Articular chondrocyte of knee joint (primary cell): ENCODE measurements at places on chromosomes 7 and 10. TPM values are rescaled to one million over a fixed set of nuclear protein-coding genes. Genes with fewer than 3 reads are reported as not detected.

Gene ACTL6B
- 0.11 TPM in 1 of 2 replicates, not detected in the other for total RNA-seq

Gene DLX5
- 1.5 and 1.8 TPM in 2 replicates for total RNA-seq

Gene ZNF736
- 16.5 and 17.7 TPM in 2 replicates for total RNA-seq

Gene CCNY
- 54.6 and 57.0 TPM in 2 replicates for total RNA-seq

Gene FGFBP3
- total RNA-seq: 0.32 and 0.91 TPM in 2 replicates

Gene TBXAS1
- 0.65 and 1.7 TPM in 2 replicates for total RNA-seq

Gene MEOX2
- total RNA-seq: 9.0 and 15.0 TPM in 2 replicates

Gene ACHE
- not detected in 2 replicates for total RNA-seq

Gene NEUROG3
- not detected in 2 replicates for total RNA-seq

Gene NRF1
- total RNA-seq: 11.6 and 14.4 TPM in 2 replicates

Gene DKK1
- total RNA-seq: 17.5 and 90.9 TPM in 2 replicates

Gene FGL2
- 1.7 and 3.5 TPM in 2 replicates for total RNA-seq

Gene MPP7
- total RNA-seq: 9.9 and 11.6 TPM in 2 replicates

Gene RADIL
- total RNA-seq: 1.0 and 1.6 TPM in 2 replicates

Gene MYH16
- not detected in 2 replicates for total RNA-seq

Gene TEX47
- not detected in 2 replicates for total RNA-seq

Gene SPDYE9
- total RNA-seq: under 0.01 TPM in 1 of 2 replicates, not detected in the other

Gene FBXL15
- 5.7 and 6.9 TPM in 2 replicates for total RNA-seq

Gene JCAD
- 37.0 and 73.6 TPM in 2 replicates for total RNA-seq

Gene ZNF22
- total RNA-seq: 16.1 and 16.8 TPM in 2 replicates

Gene MEST
- total RNA-seq: 988 and 1,396 TPM in 2 replicates

Gene COBL
- total RNA-seq: 0.11 and 0.13 TPM in 2 replicates

Gene PKD2L1
- not detected in 2 replicates for total RNA-seq

Gene CYP26A1
- total RNA-seq: not detected in 2 replicates

Gene CYP26C1
- 0.11 and 0.26 TPM in 2 replicates for total RNA-seq

Gene PUS7
- 17.3 and 19.5 TPM in 2 replicates for total RNA-seq

Gene ZNF425
- 7.0 and 7.4 TPM in 2 replicates for total RNA-seq

Gene LBX1
- not detected in 2 replicates for total RNA-seq

Gene CNPY1
- not detected in 2 replicates for total RNA-seq

Gene MEIG1
- total RNA-seq: 0.91 TPM in 1 of 2 replicates, not detected in the other

Gene GNAT3
- not detected in 2 replicates for total RNA-seq

Gene UTF1
- not detected in 2 replicates for total RNA-seq

Gene MYL7
- total RNA-seq: not detected in 2 replicates

Gene CACNB2
- 1.0 and 2.6 TPM in 2 replicates for total RNA-seq

Gene INSYN2A
- 0.13 TPM in 1 of 2 replicates, not detected in the other for total RNA-seq

Gene PRLHR
- total RNA-seq: not detected in 2 replicates

Gene RARRES2
- total RNA-seq: 0.32 and 2.2 TPM in 2 replicates

Gene GIMAP1
- 0.13 TPM in 1 of 2 replicates, not detected in the other for total RNA-seq

Gene DNAJC30
- 3.8 and 4.4 TPM in 2 replicates for total RNA-seq

Gene CCDC136
- 4.6 and 7.1 TPM in 2 replicates for total RNA-seq

Gene PNLIPRP1
- not detected in 2 replicates for total RNA-seq

Gene ZNF485
- 2.1 and 3.4 TPM in 2 replicates for total RNA-seq

Gene C7orf57
- under 0.01 TPM in 1 of 2 replicates, not detected in the other for total RNA-seq

Gene H2BK1
- not detected in 2 replicates for total RNA-seq
